ENCODE measurements at places on chromosomes 12 and 14.

DNA sequence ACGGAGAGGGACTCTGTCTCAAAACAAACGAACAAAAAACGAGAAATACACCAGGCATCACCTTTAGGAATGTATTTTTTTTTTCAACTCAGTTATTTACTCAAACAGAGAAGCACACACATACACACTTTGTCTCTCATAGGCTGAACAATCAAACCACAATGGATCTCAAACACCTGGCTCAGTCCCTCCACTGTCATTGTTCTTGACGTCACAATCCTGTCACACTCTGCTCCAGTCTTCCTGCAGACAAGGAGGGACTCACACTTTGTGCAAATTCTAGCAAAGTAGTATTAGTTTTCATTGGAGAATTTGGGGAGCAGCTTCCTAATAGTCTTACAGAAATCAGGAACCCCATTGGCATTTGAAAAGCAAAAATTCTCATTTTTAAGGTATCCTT is 727.8 kb downstream of the BCL11B start:
- DNase-seq, result no peak

DNA sequence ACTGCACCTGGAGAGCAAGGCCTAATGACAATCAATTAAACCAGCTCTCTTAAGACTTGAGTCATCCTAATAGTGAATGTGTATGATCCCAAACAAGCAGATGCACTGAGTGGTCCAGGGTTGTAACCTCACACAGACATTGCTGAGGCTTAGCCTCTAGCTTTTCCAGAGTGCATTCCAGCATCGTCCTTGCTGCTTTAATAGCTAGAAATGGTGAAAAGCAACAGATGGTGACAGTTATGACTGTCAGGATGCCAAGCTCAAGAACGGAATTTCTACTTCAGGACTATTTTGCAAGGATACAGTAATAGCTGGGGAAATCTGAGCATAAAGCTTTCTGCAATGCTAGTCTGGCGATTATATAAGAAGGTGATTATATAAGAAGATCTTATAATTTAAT is 34.6 kb downstream of the PTPRR start:
- DNase-seq, result no peak

DNA sequence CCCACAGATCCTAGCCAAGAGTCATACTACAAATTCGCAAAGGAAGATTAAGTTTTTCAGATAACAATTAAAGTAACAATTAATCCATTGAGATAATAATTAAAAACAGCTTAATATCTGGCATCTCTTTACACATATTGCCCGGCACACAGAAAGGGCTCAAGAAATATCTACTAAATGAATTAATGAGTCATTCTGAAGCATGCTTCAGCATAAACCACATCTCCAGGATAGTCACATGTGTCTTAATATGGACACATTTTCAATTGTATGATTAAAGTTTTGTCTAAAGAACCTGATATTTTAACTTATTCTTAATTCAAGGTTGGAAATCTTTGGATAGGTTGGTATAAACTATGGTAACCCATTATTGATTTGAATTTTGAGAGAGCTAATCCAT is 9.6 kb downstream of the ITPR2 start:
- no peak for DNase-seq

- DNase-seq, result no peak
Observed at GRCh38 chr12:59252731-59253130, 332.4 kb upstream of the LRIG3 start.

GRCh38 chr14:90626550-90626949 is 189.7 kb downstream of the TTC7B start:
- DNase-seq, result no peak

- DNase-seq, result no peak
Observed at GRCh38 chr14:78567343-78567742, 397.2 kb downstream of the NRXN3 start.

DNA sequence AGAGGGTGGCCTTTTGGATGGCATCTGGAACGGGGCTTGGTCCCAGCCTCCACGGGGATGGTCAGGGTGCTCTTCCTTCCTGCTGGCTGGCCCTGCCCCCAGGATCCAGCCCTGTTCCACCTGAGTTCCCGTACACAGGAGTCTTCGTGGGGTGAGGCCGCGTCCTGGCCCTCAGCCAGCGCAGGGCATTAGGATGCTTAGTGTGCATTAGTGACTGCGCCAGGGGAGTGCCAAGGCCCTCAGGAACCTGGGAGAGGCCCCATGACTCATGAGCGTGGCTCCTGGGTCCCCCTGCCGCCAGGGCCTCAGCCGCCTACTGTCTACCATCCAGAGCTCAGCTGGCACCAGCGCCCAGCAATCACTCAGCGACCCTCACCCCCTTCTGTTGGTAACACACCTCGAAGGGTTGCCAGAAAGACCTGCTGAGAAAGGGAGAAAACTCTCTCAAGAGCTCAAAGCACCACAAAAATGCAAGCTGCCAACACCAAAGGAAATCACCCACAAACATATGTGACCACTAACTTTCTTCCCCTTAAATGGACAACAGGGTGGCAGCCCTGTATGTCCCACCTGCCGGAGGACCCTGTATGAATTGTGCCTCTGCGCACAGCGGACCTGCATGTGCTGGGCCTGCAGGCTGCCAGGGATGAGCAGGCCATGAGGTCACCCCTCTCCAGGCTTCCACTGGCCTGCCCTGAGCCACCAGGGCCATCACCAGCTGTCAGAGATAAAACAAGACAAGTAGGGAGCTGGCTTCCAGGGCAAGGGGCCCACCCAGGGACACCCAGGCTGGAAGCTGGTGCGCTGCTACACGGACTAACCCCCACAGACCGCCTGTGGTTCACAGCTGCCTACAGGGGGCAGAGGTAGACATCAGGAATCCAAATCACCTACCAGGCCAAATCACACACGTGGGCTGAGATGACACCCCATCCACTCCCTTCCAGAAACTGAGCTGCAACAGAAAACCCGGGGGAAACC is 28.7 kb downstream of the CCDC85C start:
- no peak for DNase-seq

GRCh38 chr12:109999983-110000505 is 814 bp downstream of the ANKRD13A start:
- no peak for DNase-seq

- no peak for DNase-seq
Observed at GRCh38 chr12:15230751-15231150, 9.5 kb upstream of the RERG start.

DNA sequence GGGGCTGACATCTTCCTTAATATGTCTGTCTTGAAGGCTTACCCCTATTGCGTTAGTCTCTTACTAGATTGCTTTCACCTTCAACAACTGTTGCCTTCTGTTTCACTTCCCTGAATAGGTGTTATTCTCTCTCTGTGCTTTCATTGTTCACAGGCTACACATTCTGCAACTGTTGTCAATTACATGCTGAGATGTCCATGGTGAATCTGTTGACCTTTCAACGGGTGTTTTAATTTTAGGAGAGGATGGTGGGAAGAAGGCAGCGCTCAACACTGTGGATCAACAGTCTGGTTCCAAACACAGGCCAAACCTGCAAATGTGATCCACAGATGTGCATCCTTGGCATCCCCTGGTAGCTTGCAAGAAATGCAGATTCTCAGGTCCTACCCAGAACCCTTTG is 101.9 kb downstream of the DACT1 start:
- DNase-seq, result no peak

DNA sequence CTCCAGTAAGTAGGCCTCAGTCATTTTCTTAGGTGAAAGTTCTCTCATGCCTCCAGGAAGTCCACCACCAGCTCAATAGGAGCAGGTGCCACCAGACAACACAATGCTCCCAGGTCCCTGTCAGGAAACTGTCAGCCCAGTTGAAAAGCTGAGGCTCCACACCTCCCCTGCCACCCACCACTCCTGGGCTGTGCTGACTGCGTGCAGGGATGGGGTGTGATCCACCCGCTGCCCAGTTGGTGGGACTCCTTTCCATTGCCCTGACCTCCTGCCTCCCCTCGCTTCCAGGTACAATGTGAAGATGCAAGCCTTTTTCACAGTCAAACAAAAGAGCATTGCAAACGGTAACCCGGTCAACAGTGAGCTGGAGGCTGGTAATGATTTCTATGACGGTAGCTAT is 64.8 kb upstream of the RIN3 start:
- no peak for DNase-seq

DNA sequence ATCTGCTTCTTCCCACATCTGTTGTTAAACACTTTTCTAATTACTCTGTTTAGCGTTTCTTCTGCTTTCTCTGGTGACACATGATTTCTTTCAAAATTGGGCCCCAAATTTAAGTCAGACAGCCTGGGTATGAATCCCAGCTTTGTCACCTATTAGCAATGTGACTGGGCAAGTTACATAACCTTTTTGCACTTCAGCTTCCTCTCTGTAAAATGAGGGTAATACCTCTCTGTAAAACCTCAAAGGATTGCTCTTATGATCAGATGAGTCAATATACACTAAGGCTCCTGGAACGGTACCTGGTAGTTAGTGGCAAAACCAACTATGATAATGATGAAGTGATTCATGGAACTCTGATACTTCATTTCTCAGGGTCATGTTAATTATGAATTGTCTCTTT is 33.0 kb downstream of the E2F7 start:
- DNase-seq, result no peak

- no peak for DNase-seq
Observed at GRCh38 chr14:93932642-93933041, 5.5 kb downstream of the FAM181A start.

DNA sequence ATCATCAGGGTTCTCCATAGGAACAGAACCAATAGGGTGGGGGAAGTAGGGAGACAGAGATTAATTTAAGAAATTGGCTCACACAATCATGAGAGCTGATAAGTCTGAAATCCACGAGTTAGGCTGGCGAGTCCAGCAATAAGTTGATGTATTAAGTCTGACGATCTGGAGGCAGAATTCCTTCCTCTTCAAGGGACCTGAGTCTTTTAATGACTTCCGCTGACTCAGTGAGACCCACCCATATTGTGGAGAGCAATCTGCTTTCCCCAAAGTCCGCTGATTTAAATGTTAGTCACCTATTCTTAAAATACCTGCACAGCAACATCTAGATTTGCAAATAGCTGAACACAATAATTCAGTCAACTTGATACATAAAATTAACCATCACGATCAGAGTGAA is 97.8 kb downstream of the SPTSSA start:
- no peak for DNase-seq

GRCh38 chr14:68518761-68519670 is 273.9 kb downstream of the ZFP36L1 start:
- DNase-seq, result no peak

DNA sequence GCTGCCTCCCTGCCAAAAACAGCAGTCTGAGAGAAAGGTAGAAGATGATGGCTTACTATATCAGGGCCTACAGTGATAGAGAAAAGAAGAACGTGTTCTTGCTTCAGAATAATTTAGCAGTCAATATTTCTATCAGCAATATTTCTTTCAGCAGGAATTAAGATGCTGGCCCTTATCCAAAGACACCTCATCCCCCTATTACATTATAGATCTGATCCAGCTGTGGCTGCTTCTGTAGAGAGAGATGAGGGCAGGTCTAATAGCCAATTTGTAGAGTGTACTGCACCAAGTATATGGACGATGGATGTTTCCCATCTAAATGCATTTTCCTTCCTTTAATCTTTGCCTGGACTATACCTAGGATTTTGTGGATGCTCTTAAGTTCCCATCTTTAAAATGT is 451.7 kb downstream of the NPAS3 start:
- DNase-seq, result no peak

GRCh38 chr12:51051787-51052186 is 3.7 kb downstream of the LETMD1 start:
- no peak for DNase-seq

DNA sequence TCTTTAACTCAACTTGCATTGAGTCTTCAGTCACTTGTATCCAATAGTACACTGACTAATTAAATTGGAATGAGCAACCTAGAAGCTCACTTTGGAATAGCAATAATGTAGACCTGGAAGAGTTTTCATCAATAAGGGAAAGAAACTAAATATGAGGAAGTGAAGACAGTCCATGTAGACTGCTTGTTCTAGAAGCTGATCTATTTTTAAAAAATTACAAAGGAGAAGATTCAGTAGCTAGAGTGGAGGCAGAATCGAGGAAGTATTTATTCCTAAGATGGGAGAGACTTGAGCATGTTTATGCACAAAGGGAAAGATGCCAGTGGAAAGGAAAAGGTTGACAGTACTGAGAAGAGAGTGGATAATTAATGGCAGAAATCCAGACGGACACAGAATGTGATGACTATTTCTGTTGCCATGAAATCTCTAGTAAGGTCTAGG is 156.3 kb upstream of the PDE3A start:
- DNase-seq, result no peak

DNA sequence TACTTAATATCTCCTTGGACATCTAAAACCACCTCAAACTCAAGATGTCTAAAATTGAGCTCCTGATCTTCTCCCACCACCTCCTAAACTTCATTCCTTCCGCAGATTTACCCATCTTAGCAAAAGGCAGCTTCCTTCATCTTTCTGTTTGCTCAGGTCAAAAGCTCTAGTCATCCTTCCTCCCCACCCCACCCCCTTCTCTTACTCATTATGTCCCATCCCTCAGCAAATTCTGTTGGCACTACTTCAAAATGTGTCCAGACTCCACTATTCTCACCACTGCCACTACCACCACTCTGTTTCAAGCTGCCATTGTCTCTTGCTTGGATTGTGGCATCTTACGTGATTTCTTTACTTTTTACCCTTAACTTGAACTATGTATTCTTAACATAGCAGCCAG is 59.2 kb upstream of the ZDHHC17 start:
- no peak for DNase-seq

Data from stimulated activated CD4-positive, alpha-beta T cell treated with anti-CD3 and anti-CD28 coated beads, Interleukin-12 subunit alpha, Interleukin-12 subunit beta, amount 100 ng/mL, for 48 hours (primary cell).